Activated CD4-positive, alpha-beta T cell treated with anti-CD3 and anti-CD28 coated beads, Interleukin-2, Interleukin-6, amounts not matched to agents 100 ng/mL and 50 ng/mL, durations not matched to agents 16 hours and 8 hours (primary cell): ENCODE measurements at places on chromosomes 16 and 17.

DNA sequence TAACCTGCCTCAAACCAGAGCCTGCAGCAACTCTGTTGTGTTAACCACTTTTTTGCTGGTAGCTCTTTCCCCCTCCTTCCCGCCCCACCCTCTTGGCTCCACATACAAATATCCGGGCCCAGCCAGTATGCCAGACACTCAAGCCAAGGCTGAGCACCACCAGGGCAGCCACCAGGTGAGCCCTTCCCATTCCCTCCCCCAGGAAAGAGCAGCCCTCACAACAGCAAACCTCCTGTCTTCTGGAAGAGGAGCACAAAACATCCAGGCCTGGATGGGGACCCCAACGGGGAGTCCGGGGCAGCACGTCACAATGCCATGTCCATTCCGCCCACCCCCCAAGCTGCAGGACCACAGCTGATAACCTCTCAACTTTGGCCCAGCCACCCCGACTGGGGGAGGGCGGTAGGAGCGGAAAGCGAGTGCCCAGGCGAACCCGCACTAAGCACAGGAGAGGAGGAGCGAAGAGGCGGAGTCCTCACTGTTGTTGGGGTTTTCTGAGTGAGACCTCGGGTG is 757 bp downstream of the ORMDL3 start:
- peak; percentile 78 for DNase-seq

- DNase-seq: peak; percentile 39
Measured at GRCh38 chr16:88662222-88662842, 559 bp downstream of the MVD start.

- DNase-seq: no peak
Measured at GRCh38 chr17:18280249-18280648, 19.8 kb downstream of the MIEF2 start.

DNA sequence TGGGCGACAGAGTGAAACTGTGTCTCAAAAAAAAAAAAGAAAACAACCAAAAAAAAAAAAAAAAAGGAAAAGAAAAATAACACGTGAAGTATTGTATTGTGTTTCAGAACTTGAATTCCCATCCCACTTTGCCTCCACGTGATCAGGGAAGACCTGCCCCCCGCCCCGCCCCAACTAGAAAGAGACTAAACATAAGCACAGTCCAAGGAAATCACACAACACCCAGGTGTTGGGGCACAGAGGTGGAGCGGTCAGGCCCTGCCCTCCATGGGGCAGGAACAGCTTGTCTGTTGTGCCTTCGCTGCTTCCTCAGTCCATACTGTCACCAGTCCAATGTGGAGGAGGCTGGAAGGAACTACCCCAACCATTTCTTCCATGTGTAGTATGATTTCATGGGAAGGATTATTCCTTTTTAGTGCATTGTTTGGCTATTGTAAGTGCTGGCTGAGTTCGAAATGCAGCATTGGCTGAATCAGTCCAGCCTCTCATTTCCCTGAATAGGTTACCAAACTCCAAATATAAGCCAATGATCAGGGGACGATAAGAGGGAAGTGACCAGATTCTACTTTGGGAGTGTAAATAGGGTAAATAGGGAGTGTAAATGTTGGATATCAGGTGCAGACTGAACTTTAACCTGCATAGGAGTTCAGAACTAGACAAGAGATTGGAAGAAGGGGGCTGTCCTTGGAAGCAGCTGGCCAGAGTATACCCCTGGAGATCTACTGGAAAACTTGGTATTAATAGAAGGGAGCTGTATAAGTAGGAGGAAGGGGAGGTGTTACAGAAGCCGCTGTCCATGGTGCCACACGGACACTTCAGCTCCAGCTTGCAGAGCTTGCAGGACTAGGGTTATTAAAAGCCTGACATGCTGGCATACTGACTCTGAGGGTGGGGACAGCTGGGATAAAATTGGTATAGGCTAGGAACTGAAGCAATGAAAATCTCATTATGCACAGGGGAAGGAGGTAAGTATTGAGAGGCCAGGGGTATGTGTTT is 50.7 kb downstream of the TANGO6 start:
- no peak for DNase-seq

DNA sequence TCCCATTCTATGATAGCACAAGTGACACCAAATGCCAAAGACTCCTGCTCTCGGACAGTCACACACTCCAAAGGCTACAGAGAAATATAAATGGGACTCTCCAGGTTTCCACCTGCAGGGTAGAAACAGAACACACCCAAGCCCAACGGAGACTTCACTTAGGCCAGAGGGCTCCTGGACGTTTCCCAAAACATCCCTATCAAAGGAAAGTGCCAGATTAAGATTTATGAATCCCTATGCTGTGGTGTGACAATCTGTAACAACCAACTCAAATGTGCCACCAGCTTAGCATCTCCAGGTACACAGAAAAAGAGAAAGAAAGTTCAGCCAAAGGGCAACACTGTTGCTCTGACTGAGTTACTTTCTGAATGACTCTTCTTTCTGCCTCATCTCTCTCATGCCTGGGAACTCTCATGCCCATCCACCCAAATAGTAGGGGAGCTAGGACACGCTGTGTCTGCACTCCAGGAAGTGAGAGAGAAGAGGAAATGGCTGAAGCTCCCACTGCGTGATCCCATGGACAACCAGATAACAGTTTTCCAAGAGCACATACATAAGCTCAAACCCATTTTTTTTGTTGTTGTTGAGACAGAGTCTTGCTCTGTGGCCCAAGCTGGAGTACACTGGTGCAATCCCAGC is 49.7 kb downstream of the SMG6 start:
- peak; percentile 81 for DNase-seq
